NCI-H2081 (cell line): ENCODE measurements at places on chromosomes 11 and 22.

DNA sequence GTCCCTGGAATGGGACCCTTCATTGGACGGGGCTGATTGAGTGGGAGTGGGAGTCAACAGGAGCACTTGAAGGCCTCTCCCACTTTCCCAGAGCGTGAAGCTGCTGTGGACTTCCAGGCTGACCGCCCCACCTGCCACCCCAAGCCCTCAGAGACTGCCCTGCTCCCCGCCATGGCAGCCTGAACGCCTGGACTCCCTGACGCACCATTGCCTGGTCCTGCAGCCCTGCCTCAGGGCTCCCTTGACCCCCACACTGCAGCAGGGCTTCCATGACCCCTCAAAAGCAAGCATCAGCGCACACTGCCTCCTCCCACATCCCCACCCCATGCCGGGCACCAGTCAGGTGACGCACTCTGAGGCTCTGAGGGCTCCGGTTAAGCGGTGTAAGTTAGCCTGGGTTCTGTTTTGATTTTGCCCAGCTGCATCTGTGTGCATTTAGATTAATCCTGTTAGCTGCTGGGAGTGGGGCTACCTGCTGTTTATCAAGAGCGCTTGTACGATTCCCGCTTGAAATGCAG lies 39.4 kb downstream of the TRIM29 start:
- DNase-seq: no peak

- DNase-seq: no peak
Measured at GRCh38 chr11:37704791-37705190, 1106.8 kb upstream of the RAG2 start.

DNA sequence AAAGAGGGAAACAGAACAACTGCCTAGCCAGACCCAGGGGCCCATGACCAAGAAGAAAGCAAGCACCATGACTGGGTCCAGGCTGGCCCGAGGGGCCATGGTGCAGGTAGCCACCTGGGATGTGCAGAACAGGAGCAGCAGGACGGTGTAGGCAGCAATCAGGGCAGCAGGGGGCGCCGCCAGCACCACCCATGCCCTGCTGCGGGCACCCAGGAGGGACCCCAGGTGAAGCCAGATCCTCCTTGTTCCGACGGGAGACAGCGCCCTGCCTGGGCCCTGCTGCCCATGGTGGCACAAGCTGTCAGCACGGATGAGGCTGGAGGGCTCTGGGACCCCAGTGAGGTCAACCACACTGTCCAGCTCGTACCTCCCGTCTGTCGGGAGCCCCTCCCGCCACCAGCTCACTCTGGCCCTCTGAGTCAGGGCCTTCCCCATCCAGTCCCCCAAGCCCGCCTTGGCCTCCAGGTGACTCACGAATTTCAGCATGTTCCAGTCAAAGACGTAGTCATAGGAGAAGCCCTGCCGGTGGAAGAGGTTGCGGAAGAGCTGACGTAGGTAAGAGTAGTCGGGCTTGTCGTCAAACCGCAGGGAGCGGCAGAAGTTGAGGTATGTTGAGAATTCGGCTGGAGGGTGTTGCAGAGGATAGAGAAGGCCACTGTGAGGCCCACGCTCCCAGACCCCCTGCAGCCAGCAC lies 18.8 kb downstream of the CSNK1E start:
- DNase-seq: no peak

GRCh38 chr22:32947573-32947972 lies 110.6 kb downstream of the SYN3 start:
- no peak for DNase-seq
